Activated CD4-positive, alpha-beta T cell treated with anti-CD3 and anti-CD28 coated beads for 48 hours (primary cell): ENCODE measurements at places on chromosomes 1 and 21.

DNA sequence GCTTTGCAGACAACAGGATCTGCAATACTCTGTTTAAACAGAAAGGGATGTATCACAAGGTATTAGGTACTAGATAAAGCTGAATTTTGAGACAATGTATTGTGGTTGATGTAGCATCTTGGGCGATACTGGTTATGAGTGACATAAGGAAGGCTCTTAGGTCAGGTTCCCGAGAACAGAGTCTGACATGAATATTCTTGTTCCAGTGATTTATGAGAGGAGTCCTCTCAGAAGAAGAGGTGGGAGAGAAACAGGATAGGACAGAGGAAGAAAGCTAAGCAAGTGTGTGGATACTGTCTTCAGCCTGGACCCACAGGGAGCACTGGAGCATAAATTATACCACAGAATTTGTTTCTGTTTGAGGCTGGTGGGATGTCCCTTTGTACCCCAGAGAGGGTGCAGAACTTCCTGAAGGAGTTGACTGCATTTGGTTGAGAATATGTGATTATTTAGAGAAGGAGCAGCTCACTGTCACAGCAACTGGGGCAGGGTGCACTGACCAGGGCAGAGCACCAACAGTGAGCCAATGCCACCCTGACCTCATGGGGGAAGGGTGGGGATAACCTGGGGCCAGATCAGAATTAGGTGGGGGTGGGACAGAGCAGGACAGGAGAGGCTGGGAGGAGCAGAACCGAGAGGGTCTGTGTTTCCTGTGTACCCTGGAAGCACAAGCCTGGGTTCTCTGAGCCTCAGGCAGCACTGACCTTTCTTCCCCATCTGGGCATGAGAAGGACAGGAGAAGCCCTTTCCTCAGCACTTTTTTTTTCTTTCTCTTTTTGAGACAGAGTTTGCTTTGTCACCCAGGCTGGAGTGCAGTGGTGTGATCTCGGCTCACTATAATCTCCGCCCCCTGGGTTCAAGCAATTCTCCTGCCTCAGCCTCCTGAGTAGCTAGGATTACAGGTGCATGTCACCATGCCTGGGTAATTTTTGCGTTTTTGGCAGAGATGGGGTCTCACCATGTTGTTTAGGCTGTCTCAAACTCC, 36.3 kb upstream of the SLC6A9 start:
- DNase-seq, result no peak

DNA sequence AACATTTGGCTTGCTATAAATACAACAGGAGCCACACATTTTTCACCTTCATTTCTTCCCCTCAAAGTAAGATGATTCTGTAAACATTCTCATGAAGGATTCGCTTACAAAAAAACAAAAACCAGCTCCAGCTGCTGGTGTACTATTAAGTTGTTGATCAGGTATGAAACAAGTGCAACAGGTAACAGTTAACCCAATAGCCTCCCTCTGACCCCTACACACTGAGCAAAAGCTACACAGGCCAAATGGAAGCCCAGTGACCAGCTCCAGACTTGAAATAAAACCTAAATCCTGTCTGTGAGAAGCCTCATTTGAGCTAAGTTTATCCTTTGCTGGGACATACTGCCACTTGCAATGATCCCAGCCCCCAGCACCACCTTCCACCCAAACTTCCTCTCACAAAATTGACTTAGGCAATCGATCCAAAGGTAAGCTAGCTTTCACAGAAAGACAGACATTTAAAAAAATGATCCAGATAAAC, 991 bp downstream of the TIAM1 start:
- DNase-seq, result no peak

DNA sequence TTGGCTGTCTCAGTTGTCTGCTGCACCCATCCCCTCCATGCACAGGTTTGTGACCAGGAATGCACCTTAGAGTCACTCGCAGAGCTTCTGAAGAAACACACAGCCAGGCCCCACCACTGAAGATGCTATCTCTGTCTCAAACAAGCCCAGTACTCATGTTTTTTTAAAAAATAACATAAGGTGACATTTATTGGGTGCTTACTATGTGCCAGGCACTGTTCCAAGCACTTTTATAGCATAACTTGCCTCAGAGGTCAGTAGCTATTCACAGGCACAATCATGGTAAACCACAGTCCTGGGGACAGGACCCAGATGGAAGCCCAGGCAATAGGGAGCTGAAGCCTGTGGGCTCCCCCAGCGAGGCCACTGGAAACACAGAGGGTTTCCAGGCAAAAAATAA, 8.8 kb upstream of the ATP13A2 start:
- DNase-seq, result no peak

GRCh38 chr1:31757204-31757679, 6.9 kb downstream of the ADGRB2 start:
- DNase-seq, result no peak

- DNase-seq, result no peak
Measured at GRCh38 chr1:65247419-65248359, 61.7 kb upstream of the DNAJC6 start.

DNA sequence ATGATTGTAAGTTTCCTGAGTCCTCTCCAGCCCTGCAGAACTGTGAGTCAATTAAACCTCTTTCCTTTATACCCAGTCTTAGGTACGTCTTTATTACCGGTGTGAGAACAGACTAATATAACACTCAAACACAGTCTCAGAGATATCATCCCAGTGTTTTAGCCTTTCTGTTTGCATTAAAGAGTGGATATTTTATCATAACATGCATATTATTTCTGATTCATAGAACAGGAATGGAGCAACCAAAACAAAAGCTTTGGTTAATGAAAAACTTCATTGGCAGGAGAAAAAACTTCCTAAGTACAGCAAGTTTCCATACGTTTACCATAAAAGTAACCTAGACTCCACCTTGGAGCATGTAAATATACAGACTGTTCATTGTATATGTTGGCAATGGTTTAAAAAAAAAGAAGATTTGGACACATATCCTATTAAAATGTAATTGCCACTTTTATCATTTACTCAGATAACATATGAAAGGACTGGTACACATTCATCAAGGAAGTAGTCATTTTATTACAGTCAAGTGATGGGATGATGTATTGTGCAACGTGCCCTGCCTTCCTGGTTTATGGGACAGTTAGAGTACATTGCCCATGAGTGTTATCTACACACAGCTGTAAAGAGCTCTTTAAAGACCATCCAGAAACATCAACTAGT, 144.8 kb downstream of the ETS2 start:
- DNase-seq, result no peak

DNA sequence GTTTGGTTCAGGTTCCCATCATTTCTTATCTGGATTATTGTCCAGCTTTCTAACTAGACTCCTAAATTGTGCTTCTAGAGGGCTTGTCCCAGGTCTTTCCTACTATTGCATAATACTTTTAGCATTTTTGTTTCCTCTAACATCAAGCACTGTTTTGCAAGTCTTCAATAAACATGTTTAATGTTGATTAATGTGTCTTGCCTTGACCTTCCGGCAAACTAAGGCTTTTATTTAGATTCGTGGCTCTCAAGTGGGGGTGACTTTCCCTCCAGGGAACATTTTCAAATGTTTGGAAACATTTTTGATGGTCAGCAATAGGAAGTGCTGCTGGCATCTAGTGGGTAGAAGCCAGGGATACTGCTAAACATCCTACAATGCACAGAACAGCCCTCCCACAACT, 90.7 kb downstream of the RPE65 start:
- DNase-seq, result no peak

DNA sequence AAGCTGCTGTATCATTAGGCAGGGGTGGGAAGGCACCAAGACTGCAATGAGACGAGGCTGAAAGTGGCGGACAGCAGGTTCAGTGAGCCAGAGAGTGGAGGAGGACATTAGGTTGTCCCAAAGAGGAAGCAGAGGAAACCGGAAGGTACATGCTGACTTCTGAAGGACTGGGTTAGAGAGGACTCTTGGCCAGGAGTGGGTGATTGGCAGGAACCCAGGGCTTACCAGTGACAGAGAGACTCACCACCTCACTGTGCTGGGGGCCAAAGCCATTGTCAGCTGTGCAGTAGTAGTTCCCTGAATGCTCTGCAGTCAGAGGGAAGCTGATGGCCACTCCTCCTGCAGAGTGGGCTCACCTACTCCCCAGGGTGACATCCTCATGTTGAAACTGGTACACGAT, 41.9 kb upstream of the FCRL4 start:
- no peak for DNase-seq

- DNase-seq, result no peak
Measured at GRCh38 chr1:82463951-82464350, 663.2 kb downstream of the ADGRL2 start.

DNA sequence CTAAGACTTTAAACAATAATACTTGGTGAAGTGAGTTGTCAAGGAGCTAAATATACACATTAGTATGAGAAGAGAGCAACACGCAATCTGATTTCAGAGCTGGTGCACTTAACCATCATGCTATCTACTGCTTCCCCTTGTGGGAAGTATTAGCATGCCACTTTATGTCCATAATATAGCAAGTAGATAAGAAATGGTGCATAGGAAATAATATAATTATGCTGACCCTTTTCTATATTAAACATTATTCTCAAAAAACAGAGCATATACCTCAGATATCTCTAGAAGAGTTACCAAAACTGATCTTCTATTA, 63.4 kb downstream of the MAGI3 start:
- DNase-seq, result no peak

GRCh38 chr1:107019166-107019565, 37.3 kb upstream of the PRMT6 start:
- DNase-seq, result no peak

DNA sequence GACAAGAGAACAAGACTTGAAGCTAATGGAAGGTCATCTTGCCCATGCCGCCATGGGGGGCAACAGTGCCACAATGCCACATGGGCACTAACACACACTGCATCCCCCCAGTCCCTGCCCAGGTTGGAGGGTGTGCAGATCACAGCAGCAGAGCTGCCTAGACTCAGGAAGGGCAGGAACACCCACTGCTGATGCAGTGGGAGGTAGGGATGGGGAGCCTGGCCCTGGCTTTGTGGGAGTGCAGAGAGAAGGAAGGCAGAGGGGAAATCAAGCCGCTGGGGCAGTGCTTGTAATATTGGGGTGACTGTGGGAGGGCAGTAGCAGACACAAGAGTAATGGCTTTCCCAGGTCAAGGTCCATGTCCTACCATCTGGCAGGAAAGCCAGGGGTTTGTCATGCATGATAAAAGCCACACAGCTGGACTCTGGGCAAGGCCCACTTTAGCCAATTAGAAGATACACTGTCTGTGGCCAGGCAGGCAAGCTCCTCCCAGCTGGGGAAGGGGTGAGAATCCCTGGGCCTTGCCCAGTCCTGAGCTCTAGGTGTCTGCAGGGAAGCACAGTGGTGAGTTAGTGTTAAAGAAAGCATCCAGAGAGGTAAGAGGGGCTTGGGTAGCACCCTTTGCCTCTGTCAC, 25.4 kb upstream of the MEF2D start:
- no peak for DNase-seq

- DNase-seq, result no peak
Measured at GRCh38 chr21:24577301-24577700, 1030.0 kb downstream of the MRPL39 start.

GRCh38 chr1:115056395-115056798, 26.8 kb downstream of the TSHB start:
- no peak for DNase-seq

DNA sequence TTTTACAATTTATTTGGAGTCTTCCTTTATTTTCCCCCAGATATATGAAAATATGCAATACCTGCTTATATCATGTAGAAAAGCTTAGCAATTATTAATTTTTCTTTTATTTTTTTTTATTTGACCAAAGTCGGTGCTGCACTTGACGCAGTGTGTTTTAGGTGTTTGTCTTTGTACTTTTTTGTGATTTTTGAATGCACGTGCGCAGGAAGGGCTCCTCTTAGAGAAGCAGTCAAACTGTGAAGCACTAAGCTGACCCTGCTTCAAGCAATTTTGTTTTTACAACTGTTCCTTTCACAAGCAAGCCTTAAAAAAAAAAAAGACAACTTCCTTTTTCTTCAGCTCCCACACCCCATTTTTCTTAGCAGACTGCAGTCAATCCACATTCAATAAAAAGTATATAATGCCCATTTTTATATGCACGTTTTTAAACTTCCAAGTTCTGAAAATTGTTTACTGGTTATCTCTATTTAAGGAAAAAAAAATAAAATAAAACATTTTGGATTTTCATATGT, 267.4 kb downstream of the TM2D1 start:
- DNase-seq, result no peak

GRCh38 chr1:218787826-218788225, 385.9 kb upstream of the LYPLAL1 start:
- no peak for DNase-seq

- no peak for DNase-seq
Measured at GRCh38 chr1:236301080-236301957, 19.6 kb upstream of the ERO1B start.

DNA sequence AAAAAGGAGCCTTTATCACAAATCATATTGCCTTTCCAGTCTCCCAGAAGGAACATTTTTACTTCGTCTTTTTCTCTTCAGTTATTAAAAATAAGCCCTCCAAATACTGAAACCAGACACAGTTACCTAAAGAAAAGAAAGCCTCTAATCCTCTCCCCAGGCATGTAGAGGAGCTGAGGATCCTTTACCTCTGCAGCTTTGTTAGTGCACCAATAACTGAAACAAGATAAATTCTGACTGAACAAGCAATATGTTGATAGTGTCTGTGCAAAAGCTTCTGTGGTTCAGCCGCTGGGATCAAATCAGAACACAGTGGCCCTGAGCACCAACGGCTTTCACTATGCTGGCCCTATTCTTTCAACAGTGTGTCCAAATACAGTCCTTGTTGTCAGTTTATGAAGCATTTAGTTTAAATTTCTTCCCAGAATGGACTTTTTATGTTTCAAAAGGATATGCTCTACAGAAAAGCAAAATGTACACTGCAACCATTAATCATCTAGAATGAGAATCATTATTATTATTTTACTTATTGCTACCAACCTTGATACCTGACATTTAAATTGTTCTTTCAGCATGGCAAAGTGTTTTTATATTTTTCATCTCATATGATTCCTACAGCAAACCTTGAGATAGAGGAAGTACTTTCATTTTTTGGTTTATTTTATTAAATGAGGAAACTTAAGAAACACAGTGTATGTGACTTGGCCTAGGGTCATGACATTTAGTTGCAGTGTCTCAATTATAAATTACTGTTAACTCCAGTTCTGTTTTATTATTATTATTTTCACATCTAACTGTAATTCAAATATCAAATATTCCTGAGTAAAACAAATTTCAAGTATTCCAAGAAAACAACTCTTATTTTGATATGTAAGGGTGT, 217.9 kb downstream of the NEGR1 start:
- no peak for DNase-seq

DNA sequence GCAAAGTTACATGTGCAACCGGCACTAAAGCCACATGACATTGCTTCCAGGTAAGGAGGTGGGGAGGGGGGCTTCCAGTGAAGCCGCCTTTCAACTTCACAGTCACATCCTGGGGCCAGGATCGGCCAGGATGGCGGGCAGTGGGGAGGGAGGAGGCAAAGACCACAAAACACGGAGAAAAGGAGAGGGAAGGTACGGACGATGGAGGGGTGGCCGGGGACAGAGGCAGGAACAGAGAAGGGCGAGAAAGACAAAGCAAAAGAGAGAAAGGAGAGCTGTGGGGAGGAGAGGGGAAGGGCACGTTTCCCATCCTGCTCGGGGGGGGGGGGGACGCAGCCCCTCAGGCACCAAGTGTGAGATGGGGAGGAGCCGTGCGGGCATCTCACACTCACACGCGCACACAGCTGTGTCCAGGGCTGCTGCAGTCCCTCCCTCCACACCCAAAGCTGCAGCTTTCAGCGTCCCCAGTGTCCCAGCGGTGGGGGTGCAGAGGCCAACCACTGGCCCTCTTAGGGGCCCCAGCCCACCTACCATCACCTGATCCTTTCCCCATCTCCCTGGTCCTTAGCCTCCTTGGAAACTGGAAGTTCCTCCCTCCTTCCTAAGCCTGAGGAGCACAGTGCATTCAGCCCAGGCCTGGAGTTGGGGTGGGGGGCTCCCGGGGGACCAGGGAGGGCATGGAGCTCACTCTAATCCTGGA, 2.4 kb downstream of the SH2D5 start:
- no peak for DNase-seq
